Lower lobe of right lung (tissue), 2 donors: ENCODE measurements at places on chromosomes 12 and 14. TPM values are rescaled to one million over a fixed set of nuclear protein-coding genes. Genes with fewer than 3 reads are reported as not detected.

DNA sequence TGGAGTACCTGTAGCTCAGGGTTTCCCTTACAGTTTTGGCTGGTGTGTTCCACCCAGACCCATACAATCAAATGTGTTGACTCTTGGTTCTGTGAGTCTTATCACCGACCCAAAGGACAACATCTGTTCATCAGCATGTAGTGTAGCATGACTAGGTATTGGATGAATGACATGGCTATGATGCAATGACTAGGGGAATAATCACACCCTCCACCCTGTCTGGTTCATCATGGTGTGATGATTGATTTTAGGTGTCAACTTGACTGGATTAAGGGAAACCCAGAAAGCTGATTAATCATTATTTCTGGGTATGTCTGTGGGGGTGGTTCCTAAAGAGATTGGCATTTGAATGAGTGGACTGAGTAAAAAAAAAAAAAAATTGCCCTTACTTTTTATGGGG is 311.3 kb downstream of the DPF3 start:
- H3K36me3 ChIP-seq, result no peaks in the 10 kb centered on the region
- H3K4me3 ChIP-seq, result no peak overlapping the region
- DNase-seq, result no peak
- peaks cover 7% of the 10 kb centered on the region for H3K27me3 ChIP-seq

- H3K27ac ChIP-seq, result no peak overlapping the region
- no peak for DNase-seq
These were observed 15.4 kb upstream of the SCAF11 start for GRCh38 chr12:46005823-46006222.

GRCh38 chr12:27008081-27008480 is 6.1 kb downstream of the TM7SF3 start:
- H3K36me3 ChIP-seq, result no peaks in the 10 kb centered on the region
- no peak for DNase-seq
- peaks cover 46% of the 10 kb centered on the region for H3K4me1 ChIP-seq
- no peaks in the 10 kb centered on the region for H3K27me3 ChIP-seq
- no peak overlapping the region for H3K27ac ChIP-seq
- no peak overlapping the region for H3K4me3 ChIP-seq

DNA sequence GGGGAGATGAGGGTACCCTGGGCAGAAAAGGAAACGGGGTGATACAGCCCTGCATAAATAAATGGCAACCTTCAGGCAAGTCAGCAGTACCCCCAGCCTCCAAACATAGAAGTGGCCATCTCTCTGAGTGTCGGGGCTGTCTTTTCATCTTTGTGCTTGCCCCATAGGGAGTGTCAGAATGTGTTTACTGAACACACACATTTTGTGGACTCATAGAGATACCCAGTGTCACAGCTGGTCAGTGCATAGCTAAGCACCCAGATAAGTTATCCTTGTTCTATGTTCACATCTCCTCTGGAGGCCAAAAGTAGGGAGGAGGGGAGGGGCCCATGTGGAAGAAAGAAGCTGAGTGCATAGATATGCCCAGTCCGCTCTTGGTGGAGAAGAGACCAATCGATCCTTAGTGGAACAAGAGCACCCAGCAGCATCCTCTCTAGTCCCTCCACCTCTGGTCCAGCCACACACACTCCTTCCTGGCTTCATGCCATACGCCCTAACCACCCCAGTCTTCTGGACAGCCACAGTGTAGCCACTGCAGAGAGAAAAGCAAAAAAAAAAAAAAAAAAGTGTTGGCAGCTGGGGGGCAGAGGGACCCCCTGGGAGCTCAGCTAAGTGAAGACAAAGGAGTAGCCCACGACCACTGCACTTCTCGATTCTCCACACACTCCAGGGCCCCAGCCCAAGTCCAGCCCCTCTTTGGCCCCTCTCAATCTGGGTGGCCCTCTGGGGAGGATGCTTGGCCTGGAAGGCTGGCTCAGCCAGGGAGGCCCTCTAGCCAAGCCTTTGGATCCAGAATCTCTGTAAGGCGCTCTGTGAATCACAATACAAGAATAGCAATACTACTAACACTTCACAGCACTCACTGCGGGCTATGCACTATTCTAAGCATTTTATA is 2.6 kb downstream of the ITGA7 start:
- H3K36me3 ChIP-seq, result no peaks in the 10 kb centered on the region
- peaks cover 21% of the 10 kb centered on the region for H3K4me1 ChIP-seq
- no peak overlapping the region for H3K27ac ChIP-seq
- H3K27me3 ChIP-seq, result peaks cover 14% of the 10 kb centered on the region
- no peak for DNase-seq
- H3K4me3 ChIP-seq, result peak overlapping the region; percentile 65

DNA sequence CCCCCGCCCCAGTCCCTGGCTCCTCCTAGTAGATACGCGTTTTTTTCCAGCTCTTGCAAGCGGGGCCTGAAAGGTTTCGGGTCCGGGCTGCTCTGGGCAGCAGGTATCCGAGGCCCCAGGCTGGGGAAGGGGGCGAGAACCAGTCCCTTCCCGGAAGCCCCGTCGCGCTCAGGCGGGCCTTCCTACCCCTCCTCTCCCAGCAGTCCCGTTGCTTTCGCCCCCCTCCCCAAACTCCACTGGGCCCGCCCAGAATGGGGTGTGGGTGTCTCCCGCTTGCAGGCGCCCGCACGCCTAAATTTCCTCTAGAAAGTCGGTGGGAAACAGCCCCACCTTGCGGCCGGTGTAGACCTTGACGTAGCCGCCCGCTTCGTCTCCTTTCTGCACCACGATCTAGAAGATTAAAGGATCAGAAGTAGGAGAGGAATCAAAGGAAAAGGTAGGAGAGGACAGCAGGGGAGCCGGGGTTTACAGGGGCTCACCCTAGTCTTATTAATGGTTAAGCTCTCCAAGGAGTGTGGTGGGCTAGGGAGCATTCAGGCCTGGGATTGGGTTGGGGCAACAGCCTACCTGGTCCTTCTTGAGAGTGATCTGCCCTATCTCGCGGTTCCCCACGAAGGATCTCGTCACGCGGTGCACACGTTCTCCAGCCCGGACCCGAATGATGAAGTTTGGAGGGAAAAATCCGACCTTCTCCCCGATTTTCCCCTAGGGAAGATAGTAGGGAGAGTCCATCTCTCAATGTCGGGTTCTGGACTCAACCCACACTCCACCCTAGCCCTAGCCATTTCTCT is 7.3 kb downstream of the STAC3 start:
- no peaks in the 10 kb centered on the region for H3K36me3 ChIP-seq
- peaks cover 54% of the 10 kb centered on the region for H3K27me3 ChIP-seq
- DNase-seq, result peak; percentile 88
- peaks cover 54% of the 10 kb centered on the region for H3K4me1 ChIP-seq
- H3K4me3 ChIP-seq, result peak overlapping the region; percentile 36

- no peaks in the 10 kb centered on the region for H3K36me3 ChIP-seq
- H3K27ac ChIP-seq, result no peak overlapping the region
- no peak overlapping the region for H3K4me3 ChIP-seq
- H3K27me3 ChIP-seq, result no peaks in the 10 kb centered on the region
These were observed 153.4 kb upstream of the PELI2 start for GRCh38 chr14:55964821-55965220.

Gene SERPINA9
- not detected for total RNA-seq

Gene NTF3
- 1.2 TPM for total RNA-seq

Gene MORN3
- 2.1 TPM for total RNA-seq

Gene COX8C
- not detected for total RNA-seq

Gene CD69
- total RNA-seq, result 11.4 TPM
